Neural progenitor cell (in vitro differentiated cells): ENCODE measurements at places on chromosomes 6 and 20. TPM values are rescaled to one million over a fixed set of nuclear protein-coding genes. Genes with fewer than 3 reads are reported as not detected.
A peak's percentile ranks its signal among the peaks of the same experiment; 100 is the strongest.

Gene ZNF334
- 29.0 and 45.9 TPM in 2 replicates for total RNA-seq

Gene RRAGD
- total RNA-seq, result 18.6 and 20.7 TPM in 2 replicates

Gene WFDC2
- total RNA-seq, result 2.7 and 5.8 TPM in 2 replicates

Gene PRL
- not detected in 2 replicates for total RNA-seq

Gene CPNE1
- 140 and 189 TPM in 2 replicates for total RNA-seq

Gene VWA7
- 0.15 and 0.34 TPM in 2 replicates for total RNA-seq

Gene BTN1A1
- total RNA-seq, result not detected in 2 replicates

Gene MAS1
- not detected in 2 replicates for total RNA-seq

Gene MCHR2
- total RNA-seq, result not detected in 2 replicates

Gene SLC12A5
- 0.37 and 0.77 TPM in 2 replicates for total RNA-seq

Gene NT5DC1
- total RNA-seq, result 19.3 and 21.6 TPM in 2 replicates

DNA sequence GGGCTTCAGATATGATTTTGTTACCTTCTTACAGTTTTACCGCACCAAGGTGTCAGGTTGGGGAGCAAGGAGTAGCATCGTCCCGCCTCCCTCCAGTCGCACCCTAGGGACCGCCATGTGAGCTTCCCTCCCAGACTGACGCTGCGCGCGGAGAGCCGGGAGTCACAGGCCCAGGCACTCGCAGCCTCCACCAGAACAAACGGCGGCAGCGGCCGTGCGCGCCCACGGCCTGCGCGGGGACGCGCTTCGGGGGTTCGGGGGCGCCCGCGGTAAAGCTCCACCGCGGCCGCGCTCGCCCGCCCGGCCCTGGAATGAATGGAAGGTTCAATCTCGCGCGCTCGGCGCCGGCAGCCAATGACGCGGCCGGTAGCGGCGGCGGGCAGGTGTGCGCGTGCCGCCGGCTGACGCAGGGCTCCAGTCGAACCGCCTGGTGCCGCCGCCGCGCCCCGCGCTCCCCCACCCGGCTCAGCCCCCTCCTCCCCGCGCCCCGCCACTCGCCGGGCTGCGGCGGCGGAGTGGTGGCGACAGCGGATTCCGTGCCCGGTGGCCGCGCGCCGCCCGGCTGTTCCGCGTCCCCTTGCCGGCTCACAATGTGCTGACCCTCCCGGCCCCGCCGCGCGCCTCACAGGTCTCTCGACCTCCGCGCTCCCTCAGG lies 16.5 kb upstream of the LIN28B start:
- peak; percentile 95 for DNase-seq

DNA sequence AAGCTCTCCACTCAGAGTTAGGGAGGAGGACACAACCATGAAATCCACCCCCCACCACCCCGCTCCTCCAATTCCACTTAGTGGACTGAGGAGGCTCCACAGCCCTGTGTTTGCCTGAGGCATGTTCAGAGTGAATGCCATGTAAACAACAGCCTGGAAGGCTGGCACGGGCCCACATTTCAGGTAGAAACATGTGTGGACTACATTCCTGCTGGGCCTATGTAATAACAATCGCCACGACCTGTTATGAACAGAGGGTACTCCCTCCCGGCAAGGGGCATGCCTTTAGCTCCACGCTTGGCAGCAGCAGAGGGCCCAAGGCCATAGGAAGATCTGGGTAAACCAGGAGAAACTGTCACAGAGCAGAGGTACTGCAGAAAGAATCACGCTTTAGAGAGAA lies 65.5 kb downstream of the ISM1 start:
- no peak for DNase-seq

DNA sequence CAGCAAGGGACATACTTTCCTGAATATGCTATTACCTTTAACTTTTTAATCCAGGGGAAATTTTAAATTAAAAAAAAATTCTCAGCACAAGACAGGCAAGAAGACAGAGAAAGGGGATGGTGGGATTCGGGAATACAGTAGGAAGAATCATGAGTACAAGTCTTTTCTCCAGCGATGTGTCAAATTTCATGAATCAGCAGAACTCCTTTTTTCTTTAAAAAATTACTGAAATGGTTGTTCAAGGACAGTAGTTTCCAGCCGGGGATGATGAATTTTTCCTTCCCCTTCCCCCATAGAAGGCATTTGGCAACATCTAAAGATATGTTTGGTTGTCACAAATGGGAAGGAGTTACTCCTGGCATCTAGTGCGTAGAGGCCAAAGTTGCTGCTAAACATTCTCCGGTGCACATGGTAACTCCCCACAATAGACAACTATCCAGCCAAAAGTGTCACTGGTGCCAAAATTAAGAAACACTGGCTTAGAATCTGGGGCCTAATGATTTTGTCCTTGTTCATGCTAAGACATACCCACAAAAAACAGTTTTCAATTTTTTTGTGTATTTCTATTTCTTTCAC lies 450.2 kb downstream of the CBLN4 start:
- DNase-seq, result no peak

GRCh38 chr6:54935739-54936138 lies 89.2 kb downstream of the FAM83B start:
- DNase-seq, result no peak

DNA sequence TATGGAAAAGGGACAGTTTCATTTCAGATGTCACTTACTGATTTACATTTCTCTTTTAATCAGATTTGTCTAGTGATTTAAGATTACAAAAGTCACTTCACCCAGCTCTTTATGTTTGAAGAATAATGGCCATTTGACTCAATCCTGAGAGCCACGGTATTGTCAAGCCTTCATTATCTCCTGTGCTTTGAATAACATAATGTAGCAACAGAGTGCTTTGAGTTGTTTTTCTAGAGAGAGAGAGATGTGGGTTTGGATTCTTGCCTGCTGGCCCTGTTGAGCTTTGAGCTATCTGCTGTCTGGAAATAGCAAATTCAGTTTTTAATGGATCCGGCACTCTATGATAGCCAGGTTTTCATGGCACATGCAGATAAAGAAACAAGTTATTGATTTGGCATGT lies 478.4 kb upstream of the SOX4 start:
- DNase-seq, result peak; percentile 39

GRCh38 chr6:140370441-140370840 lies 996.0 kb upstream of the CITED2 start:
- no peak for DNase-seq

DNA sequence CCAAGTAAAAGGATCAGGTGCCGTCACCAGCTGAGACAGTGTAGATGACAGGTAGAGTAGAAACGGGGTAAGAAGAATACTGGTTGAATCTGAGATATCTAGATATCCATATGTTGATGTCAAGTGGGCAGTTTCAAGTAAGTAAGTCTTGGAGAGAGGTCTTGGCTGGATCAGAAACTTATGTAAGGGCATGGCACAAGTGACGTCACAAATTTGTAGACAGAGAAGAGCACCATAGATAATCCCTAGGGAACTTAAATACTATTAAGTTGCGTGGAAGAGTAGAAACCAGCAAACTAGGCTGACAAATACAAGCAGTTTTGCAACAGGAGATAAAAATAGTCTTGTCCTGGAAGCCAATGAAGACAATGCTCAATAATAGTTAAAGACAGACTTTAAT lies 123.2 kb downstream of the KHDRBS2 start:
- no peak for DNase-seq

GRCh38 chr6:118080547-118080946 lies 173.5 kb downstream of the SLC35F1 start:
- DNase-seq, result peak; percentile 35

GRCh38 chr20:31909253-31910070 lies 39.0 kb downstream of the TTLL9 start:
- no peak for DNase-seq

DNA sequence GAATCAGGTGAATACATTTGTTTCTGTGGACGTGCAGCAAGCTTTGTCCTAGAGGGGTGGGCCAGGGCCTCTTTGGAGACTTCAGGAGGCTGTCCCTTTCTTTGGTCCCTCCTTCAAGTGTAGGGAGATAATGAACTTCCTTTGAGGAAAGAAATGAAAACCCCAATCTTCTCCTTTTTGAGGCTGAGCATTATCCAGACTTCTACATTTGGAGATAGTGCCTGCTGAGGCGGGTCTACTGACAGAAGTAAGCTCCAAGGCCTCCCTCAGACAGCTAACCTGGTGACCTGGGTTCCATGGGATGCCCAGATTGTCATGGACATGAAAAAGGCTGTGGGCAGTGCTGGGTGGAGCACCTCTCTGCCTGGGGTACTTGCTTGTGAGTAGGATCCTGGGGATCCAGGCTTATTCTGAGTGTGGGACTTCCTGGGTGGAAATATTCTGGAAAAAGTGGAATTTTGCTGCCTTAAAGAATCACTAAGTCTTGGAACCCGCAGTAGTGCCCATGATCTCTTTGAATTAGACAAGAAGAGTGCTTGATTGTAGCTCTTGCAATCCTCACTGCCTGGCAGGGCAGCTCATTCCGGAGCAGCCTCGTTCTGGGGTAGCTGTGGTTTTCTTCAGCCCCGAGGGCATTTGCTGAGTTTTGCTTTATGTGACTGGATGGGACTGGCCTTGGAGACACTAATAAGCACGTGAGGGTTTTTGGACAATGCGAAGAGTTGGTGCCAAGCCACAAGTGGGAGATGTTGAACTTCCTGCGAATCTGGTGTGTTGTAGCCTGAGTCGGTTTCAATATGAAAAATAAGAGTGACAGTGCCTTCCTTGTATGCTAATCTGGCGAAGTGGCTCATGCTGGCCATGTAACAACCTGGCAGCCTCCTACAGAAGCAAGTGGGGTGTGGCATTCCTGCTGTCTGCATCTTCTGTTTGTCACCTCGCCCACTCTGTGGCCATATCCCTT lies 28.1 kb downstream of the SNRNP48 start:
- no peak for DNase-seq

- peak; percentile 51 for DNase-seq
These were observed 778 bp downstream of the PSMG4 start for GRCh38 chr6:3259491-3259958.

DNA sequence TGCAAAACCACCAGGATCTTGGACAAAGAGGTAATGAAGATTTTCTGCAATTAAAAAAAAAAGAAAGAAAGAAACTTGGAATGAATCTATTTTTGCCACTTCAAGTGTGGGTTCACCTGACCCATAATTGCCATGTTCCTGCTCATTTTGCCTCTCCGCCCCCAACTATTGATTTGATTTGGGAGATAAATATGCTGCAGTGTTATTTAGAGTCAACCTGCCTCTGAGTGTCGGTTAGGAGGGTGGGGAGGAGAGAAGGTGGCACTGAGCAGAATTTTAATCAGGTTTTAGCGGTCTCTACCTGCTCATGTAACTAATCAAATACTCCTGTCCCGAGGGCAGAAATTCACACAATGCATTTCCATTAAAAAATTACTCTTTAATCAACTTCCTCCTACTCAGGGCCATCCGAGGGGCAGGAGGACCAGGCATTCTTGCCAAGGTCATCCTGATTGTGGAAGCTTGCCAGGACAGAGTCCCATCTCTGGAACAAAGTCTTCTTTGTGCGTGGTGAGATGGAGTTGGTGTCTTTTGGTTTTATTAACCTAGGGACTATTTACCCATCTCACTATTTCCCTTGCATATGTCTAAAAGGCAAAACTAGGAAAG lies 300.1 kb downstream of the CDH26 start:
- DNase-seq, result no peak

DNA sequence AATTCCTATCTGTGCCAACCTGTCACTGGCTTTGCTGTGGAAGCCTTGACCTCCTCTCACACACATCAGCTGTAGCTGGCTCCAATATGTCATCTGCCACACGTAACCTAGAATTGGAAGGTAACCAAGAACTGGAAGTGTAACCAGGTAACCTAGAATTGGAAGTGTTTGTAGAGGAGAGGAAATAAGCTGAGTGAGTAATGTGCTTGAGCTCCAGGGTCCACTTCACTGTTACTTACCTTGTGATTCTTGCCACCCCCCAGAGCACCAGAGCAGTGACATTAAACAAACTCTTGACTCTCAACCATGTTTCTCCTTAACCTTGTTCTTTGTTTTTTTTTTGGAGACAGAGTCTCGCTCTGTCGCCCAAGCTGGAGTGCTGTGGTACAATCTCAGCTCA lies 350.5 kb downstream of the NRN1 start:
- DNase-seq, result no peak

- DNase-seq, result no peak
These were observed 111.2 kb upstream of the PRDM1 start for GRCh38 chr6:105974986-105975385.

DNA sequence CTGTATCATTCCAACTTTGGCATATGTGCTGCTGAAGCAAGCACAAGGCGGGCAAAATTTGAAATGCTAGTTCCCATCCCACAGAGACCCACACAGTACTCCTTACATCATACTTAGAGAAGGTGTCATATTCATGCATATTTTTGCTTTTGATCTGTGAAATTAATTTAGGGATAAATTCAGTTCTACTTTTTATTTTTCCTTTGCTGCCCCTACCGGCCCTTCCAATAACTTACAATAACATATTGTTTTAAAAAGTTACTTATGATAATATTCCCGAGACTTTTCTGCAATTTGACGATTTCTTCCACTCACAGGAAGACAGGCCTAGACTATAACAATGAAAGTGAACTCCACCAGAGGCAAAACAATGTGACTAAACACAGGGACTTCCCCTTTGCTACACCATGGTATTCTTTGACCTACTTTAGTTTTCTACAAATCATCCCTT lies 35.0 kb downstream of the SESN1 start:
- DNase-seq, result no peak

GRCh38 chr6:26327450-26328264 lies 37.3 kb upstream of the BTN3A2 start:
- peak; percentile 83 for DNase-seq

DNA sequence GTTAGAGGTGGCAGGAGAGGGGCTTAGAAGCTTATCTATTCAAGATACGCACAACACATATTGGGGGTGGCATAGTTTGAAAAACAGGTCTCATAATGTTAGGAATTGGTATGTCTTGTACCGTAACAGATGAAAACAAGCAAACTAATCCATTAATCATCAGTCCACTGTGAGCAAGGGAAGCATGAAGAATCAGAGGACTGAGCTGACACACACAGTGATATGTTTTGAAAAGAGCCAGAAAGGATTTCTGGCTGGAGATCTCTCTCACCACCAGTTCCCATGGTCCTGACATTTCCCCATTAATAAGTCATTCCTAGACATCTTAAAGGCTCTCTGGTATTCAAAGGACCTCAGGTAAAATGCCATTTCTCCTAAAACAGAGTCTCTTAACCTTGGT lies 158.8 kb upstream of the PHACTR1 start:
- no peak for DNase-seq

- DNase-seq, result no peak
These were observed 5.7 kb downstream of the EYS start for GRCh38 chr6:65701325-65701724.

GRCh38 chr20:2879146-2879545 lies 5.9 kb downstream of the PTPRA start:
- DNase-seq, result no peak
